Anterior cingulate cortex (tissue), 58 donors: ENCODE measurements at places on chromosomes 1 and 21.

GRCh38 chr1:153509729-153510354 lies 25.9 kb downstream of the S100A6 start:
- DNase-seq, result no peak

GRCh38 chr1:177703888-177704446 lies 265.9 kb downstream of the SEC16B start:
- no peak for DNase-seq

DNA sequence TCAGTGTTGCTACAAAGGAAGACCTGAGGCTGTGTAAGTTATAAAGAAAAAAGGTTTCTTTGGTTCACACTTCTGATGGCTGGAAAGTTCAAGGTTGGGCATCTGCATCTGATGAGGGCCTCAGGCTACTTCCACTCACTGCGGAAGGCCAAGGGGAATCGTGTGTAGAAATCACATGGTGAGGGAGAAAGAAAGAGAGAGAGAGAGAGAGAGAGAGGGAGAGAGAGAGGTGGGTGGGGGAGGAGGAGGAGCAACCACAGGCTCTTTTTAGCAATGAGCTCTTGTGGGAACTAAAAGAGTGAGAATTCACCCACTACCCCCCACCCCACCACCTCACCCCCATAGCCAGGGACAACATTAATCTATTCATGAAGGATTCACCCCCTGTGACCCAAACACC lies 59.9 kb downstream of the CLSTN1 start:
- no peak for DNase-seq

DNA sequence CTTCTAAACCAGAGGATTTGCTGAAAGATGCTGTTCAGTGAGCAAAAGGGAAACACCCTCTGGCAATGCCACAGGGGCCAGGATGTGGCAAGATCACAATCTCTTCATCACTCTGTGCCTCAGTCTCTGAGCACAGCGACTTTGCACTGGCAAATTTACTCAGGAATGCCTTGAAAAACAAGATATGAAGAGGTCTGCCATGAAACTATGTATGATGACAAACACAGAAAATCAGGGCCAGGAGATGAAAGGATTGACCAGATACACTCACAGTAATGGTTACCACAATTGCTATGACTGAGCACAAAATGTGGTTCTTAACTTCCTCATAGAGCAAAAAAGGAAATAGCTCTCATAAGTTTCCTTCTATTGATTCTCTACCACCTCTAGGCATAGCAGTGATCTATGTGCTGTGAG lies 5.8 kb downstream of the TTC13 start:
- no peak for DNase-seq

- no peak for DNase-seq
Observed at GRCh38 chr1:93603601-93604000, 78.0 kb downstream of the BCAR3 start.

DNA sequence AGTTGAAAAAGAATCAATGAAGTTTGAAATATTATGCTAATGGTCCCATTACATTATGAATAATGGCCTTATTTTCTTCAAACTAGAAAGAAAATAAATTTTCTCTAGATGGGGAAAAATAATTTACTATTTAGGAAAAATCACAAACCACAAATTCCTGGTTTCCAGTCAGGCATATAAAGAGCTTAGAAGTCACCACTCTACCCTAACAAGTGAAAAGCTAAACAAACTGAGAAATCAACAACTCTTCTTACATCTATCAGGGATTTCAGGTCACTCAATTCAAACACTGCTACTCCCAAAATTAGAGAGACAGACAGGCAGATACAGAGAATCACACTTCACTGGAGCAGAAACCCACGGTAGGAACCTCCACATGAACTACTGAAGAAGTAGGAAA lies 82.1 kb upstream of the LRRC7 start:
- DNase-seq, result no peak

DNA sequence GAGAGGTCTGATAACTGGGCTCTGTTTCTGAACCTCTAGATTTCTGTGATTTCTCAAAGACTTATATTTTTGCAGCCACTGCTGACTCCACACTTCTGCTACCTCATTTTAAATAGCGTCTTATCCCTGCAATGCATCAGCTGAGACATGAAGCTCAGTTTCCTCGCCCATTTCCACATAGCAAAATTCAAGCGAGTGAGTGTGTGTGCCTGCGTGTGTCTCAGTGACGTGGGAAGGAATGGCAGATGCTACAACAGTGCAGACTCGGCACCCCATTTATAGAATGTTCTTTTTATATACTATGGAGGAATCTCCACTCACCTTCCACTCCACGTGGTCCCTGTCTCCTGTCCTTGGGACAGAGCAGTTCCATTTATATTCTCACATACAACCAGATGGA lies 35.7 kb downstream of the ZMYND12 start:
- no peak for DNase-seq

DNA sequence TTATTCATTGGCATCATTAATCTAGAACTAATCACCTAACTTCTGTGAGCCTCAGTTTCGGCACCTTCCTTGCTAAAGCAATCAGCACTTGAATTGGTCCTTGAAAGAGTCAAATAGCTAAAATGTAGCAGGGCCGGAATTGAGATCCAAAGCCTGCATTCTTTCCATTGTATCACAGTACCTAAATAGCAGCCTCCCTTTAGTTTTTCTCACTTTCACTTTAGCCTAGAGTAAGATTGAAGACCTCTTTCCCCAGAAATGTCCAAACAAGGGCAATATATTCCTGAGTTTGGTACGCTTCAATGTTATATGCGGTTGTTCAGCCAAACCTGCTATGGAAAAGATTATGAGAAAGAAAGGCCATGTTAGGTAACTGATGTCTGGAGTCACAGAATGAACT lies 121.9 kb upstream of the BMP8A start:
- DNase-seq, result no peak

- no peak for DNase-seq
Observed at GRCh38 chr1:109020693-109021257, 21.1 kb downstream of the WDR47 start.

DNA sequence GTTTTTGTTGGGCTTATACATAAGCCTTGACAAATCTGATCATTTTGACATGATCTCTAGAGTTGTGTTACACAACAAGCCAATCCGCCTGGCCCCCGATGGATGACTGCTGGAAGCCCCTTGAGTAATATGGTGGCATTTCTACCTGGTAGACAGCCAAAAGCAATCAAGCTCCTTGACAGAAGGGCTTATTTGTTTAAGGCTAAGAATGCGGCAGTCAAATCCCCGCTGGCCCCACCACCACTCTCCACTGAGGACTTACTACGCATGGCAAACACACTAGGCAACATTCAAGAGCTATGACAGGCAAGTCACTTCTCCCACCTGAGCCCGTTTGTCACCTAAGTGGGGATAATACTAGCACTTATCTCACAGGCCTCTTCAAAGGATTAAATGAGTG lies 33.4 kb upstream of the C1orf198 start:
- DNase-seq, result no peak

DNA sequence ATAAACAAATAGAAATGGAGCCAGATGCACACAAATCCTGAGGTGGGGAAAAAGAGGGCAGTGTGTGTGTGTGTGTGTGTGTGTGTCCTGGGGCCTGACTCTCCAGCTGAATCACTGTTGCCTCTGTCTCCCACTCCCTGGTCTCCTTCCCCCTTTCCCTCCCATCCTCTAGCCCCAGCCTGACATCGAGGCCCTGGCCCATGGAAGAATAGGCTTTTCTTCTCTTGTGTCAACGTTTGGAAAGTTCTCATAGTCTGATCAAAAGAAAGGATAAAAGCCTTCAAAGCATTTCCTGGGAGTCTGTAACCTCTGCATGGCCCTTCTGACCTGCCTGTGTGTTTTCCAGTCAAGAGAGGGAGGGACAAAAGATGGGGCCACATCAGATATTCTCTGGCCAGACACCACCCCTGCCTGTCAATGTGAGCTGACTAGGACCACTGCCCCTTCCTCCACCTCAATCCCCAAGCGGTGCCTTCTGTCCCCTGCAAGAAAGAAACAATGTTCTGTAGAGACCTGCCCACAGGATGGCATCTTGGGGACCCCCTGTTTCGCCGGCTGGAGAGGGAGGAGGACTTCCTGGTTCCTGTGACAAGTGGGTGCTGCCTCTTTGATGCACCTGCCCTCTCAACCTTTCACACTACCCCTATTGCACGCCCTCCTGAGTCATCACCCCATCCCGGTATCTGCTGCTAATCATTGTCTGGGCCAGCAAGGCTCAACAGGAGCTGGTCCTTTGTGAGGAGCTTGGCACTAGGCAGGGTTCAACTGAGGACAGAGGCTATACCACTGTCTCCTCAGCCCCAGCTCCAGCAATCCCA lies 16.2 kb downstream of the KCNJ10 start:
- no peak for DNase-seq

- no peak for DNase-seq
Observed at GRCh38 chr1:236275061-236275460, 6.7 kb downstream of the ERO1B start.

DNA sequence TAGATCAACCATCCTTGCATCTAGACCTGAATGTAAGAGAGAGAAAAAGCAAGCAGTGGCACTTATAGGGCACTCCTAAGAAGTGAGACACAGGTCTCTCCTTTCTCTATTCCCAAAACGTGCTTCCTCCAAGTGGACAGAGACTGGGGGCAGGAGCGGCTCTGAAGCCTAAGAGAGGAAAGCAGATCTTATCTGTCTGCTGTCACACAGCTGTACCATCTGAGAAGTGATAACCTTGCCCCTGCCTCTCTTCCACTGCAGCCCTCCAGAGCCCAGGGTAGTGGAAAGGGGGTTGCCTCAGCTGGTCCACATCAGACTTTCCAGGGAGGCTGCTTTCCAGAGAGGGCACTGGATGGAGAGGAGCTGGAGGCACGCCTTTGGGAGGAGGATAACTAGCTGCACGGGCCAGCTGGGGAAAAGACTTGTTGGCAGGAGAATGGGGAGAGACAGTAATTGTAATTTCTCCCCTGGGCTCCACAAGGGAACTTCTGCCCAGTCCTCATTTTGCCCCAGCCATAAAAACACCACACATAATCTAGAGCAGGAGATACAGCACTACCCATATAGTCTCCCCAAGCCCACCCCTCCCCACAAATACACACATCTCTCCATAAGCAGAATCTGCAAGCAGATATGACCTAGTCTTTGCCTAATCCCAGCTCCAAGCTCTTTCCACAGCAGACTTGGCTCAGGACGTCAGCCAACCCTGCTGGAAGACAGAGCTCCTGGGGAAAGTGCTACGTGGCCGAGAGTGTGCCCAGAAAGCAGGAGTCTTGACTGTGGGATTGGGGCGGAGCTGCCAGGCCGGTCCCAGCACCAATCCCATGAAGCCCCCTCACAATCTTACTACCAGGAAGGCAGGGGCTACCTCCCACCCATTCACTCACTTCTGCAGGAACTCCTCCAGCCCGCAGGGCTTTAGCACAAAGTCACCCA lies 31.2 kb downstream of the PIK3C2B start:
- DNase-seq, result no peak

DNA sequence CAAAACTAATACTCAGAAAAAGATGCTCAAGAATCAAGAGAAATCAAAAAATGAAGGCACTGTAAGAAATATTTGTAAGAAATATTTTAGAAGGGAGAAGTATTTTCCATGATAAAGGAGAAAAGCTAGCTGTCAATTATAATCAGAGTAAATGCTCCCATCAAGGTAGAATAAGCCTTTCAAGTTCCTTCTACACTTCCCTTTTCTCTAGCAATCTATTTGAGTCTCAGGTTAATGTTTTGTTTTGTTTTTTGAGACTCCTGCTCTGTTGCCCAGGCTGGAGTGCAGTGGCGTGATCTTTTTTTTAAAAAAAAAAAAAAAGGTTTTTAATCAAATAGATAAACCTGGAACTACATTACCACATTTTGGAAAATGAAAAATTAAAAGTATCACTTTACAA lies 33.3 kb downstream of the PUM1 start:
- DNase-seq, result no peak

DNA sequence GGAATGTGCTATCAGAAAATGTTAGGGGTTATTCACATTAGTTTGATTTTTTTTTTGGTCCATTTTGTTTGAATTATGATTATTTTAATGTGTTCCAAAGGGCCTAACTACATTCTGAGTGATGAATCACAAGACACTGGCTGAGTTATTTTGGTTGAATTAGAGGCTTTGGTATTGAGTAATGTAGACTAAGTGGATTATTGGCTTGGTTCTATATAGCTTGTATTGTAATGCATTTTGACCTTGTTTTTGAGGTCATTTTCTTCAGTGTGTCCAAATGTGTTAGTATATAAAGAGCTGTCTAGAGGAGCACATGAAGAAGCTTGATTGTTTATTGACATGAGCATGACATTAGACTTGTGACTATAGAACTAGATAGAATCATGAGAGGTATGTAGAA lies 3.4 kb downstream of the ZNF326 start:
- no peak for DNase-seq

- DNase-seq, result no peak
Observed at GRCh38 chr1:156503698-156504437, 3.3 kb upstream of the MEF2D start.

DNA sequence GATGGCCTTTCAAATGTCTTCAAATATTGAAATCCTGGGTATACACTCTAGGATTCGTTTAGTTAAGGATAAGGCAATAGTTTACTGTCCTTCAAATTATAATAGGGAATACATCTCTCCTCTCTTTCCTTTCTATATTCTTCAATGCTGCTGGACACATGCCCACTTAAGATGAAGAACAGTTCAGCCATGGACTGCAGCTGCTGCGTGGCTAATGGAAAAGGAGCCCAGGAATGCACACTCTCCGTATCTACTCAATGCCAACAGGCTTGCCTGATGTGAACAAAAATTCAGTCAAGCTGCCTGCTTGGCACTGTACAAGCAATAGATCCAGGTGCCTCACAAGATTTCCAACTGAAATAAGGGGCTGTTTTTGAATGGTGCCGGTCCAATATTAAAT lies 321.2 kb upstream of the LYPLAL1 start:
- no peak for DNase-seq

DNA sequence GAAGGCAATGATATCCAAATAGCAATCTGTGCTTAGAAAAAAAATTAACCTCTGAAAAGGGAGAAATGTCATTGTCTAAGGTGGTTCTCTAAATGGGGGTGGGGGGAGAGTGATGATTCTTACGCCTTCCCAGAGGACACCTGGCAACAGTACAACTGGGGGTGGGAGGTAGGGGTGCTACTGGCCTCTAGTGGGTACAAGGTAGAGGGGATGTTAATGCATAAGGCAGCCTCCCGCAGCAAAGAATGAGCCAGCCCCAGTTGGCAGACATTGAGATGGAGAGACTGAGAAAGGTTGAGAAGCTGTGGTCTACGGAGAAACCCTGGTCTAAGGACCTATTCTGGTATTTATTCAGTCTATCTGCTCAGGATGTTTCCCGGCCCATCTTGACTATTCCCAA lies 472.2 kb upstream of the RUNX1 start:
- DNase-seq, result no peak

DNA sequence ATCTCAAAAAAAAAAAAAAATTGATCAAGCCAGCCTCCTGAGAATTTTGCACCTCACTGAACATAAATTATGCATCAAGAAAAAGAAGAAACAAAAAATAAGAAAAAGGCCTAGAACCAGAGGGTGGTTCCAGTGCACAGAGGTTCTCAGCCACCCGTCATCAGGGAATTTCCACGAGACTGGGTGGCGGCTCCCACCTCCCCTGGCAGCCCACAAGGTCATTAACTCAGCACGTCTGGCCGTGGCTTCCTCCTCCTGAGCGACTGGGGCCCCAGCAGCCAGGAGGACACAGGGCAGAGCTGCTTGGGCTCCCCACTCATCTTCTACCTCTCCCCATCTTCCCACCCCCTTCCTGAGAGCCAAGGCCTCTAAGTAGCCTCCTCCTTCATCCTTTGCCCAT lies 15.7 kb upstream of the TMEM51 start:
- DNase-seq, result no peak

- no peak for DNase-seq
Observed at GRCh38 chr1:29237129-29237821, 953 bp downstream of the PTPRU start.
